Renal pelvis (tissue), 12 donors: ENCODE measurements at places on chromosomes 3 and 15. TPM values are rescaled to one million over a fixed set of nuclear protein-coding genes. Genes with fewer than 3 reads are reported as not detected.

ZDHHC23 gene
- 16.7 TPM for polyA plus RNA-seq

TGM5 gene
- polyA plus RNA-seq = not detected

CHRD gene
- 12.5 TPM for polyA plus RNA-seq

FOXL2 gene
- polyA plus RNA-seq = 0.03 TPM

ZFAND6 gene
- 115 TPM for polyA plus RNA-seq

- peak; percentile 52 for DNase-seq
These were observed 670 bp upstream of the ATP13A3 start for GRCh38 chr3:194487289-194488054.

DNA sequence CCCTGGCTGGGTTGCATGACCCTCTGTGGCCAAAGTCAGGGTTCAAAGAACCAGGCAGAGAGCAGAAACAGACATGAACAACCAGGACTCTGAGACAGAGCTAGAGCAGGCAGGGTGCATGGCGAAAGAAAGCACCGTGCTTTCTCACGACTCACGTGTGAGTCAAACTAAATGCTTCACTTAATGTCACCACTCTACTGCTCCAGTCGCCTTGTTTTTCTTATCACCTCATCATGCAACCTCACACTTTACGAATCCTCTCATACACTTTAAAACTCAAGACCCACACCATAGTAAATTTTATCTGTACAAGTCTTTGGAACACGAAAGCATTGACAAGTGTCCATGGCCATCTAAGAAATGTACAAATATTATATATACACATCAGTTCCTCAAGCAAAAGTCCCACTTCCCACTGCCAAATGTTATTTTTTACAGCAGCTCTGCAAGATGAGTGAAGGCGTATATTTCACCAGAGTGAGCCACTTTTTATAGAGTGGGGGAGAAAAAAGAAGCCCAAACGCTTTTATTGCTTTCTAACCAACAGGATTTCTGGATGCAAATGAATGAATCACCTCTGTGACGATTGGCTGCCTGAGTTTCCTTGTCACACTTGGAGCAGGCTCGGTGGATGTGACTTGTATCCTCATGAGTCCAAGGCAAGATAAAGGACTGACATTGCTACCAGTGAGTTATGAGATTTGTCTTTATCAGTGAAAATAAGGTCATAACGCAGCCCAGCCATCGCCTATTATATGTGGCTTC is 16.0 kb upstream of the MEGF11 start:
- DNase-seq = peak; percentile 75

DNA sequence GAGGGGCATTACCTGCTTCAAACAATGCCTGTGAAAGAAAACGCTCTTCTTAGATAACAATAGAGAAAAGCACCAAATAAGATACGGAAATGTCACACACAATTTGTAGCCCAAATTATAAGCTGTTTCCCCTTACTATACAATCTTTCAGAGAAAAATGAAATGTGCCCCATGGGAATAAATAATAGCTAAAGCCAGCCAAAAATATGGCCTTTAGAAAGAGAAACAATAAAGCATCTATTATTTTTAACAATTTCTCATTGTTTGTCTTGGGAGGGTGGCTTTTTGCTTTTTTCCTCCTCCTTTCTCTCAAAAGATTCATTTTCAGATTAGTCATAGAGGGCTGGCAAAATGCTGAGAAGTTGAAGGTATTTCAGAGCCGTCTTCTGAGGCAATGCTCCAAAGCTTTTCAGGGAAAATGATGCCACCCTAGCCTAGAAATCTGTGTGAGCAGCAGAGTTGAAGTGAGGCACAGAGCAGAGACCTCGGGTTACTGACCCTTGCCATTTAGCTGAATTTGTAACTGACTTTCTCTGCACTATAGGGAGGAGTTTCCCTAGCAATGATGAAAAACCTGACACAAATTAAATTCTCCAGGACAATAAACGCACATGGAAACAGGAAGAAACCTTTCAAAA is 86.3 kb upstream of the PRICKLE2 start:
- DNase-seq = no peak

- no peak for DNase-seq
These were observed 11.7 kb upstream of the SAMMSON start for GRCh38 chr3:69987833-69988232.

DNA sequence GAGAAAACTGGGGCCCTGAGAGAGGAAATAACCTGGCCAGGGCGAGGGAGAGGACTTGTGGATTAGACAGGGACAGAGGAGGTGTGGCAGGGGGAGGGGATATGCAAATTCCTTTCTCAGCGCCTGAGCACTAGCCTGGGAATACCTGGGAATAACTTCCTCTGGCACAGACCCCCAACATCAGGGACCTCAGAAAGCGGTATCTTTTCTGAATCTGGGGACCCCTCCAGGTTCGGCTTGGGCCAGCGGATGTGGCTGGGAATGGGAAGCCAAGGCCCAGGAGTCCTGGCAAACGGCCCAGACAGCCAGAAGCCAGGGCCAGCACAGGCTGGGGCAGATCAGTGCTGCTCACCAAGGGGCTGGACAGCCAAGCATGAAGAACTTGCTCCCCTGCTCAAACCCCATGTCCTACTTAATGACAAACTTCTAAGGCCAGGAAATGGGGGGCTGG is 9.2 kb upstream of the ACSBG1 start:
- DNase-seq = peak; percentile 26

DNA sequence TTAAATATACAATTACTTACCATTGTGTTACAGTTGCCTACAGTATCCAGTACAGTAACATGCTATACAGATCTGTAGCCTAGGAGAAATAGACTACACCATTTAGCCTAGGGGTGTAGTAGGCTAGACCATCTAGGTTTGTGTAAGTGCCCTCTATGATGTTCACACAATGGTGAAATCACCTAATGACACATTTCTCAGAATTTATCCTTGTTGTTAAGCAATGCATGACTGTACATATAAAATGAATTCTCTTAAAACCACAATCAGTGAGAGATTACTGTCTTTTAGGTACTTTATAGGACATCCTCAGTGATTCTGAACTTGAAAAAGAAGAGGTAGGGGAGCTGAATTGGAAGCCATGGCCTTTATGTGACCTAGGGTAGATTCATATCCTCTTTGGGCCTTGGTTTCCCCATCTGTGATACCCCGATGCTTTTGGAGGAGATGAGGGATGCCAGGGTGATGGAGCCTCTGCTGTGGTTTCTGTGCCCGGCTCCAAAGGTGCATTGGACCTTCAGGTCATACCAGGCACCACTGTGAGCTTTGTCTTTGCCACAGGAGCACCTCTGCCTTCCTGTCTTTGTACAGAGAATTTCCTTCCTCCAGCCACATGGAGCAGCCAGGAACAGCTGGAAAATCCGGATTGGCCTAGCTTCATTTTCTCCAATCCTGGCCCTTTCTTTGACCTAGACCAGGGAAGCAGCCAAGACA is 51.9 kb upstream of the FLNB start:
- no peak for DNase-seq

DNA sequence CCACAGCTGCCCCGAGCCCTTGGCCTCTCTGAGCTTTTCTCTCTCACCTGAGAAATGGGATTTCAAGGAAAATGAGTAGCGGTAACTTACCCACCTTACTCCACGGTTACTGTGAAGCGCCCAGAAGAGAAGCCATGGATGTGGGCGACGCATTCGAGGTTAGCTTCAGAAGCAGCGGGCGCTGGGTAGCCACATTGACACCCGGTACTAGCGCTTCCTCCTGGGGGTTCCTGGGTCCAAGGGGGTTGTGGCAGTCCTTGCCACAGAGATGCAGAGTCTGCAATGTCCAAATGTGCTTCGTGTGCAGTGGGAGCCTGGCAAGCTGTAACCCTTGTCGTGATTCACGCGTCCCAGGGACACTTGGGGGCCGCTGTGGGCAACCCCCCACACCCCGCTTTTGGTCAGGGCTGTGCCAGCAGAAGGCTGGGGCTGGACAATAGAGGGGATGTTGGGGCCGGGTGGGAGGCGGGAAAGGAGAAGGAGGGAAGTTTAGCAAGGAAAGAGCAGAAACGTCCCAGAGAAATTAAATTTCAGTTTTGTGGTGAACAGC is 41.4 kb upstream of the FURIN start:
- DNase-seq = no peak

GRCh38 chr15:58555162-58556027 is 123.6 kb downstream of the LIPC start:
- DNase-seq = no peak
